Fibroblast of skin of abdomen (primary cell): ENCODE measurements at places on chromosomes 12 and 14.
A peak's percentile ranks its signal among the peaks of the same experiment; 100 is the strongest.

GRCh38 chr14:104678346-104678745 is 11.1 kb upstream of the INF2 start:
- peak; percentile 62 for DNase-seq

- DNase-seq, result peak; percentile 3
Observed at GRCh38 chr12:30533558-30534265, 162.0 kb downstream of the IPO8 start.

GRCh38 chr12:62438098-62438692 is 28.4 kb upstream of the MON2 start:
- DNase-seq, result peak; percentile 54

GRCh38 chr12:42496886-42497285 is 92.7 kb downstream of the PRICKLE1 start:
- no peak for DNase-seq

DNA sequence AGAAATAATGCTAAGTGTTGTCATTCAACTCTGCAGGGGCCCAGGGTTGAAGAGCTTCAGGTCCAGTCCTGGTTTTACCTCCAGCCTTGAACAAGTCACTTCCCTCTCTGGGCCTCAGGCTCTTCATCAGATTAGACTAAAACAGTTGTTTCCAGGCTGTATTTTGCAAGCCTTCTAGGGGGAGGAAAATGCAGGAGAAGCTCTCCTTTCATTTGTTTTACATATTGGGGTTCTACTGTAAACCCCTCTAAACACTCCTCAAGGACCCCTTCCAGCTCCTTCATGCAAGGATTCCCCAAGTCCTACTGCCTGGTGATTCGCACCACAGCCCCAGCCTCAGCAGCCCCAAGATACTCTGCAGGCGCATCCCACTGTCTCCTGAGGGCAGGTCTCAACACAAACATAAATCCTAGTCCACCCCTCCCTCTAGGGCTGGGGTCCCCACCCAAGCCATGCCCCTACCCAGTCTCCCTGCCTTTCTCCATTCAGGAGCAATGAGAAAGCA is 2.7 kb downstream of the SDR9C7 start:
- DNase-seq, result peak; percentile 51

- DNase-seq, result peak; percentile 44
Observed at GRCh38 chr14:89724628-89724960, 229.9 kb downstream of the EFCAB11 start.

- DNase-seq, result no peak
Observed at GRCh38 chr14:102496958-102497744, 12.4 kb downstream of the ANKRD9 start.

GRCh38 chr12:32303174-32303549 is 96.2 kb upstream of the FGD4 start:
- DNase-seq, result peak; percentile 49

DNA sequence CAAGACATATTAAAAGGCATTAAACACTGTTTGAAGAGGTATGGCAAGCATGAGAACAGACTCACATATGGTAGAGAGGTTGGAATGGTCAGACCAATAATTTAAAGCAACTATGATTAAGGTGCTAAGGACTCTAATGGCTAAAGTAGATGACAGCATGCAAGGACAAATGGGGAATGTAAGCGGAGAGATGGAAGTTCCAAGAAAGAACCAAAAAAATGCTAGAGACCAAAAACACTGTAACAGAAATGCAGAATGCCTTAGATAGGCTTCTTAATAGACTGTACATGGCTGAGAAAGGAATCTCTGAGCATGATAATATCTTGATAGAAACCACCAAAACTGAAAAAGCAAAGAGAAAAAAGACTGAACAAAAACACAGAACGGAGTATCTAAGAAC is 77.4 kb downstream of the RIN3 start:
- DNase-seq, result no peak

GRCh38 chr12:114662512-114663177 is 21.3 kb downstream of the TBX3 start:
- DNase-seq, result peak; percentile 91

GRCh38 chr12:111384596-111384995 is 15.7 kb upstream of the PHETA1 start:
- DNase-seq, result no peak

GRCh38 chr12:65948320-65949008 is 124.2 kb downstream of the HMGA2 start:
- peak; percentile 97 for DNase-seq

DNA sequence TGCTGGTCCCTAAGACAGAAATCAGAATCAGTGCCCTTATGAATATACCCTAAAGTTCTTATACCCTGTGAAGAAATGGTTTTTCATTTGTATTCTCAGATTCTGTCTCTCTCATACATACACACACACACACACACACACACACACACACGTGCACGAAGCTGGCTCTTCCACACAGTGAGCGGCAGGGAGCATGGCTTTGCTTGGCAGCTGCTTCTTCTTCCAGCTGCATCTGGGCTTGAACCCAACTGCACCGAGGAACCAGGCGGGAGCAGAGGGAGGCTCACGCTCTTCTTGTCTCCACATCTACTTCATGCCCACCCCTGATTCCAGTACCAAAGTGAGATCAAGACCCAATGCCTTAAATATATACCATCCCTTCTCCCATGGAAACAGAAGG is 19.4 kb downstream of the GRIN2B start:
- DNase-seq, result no peak

DNA sequence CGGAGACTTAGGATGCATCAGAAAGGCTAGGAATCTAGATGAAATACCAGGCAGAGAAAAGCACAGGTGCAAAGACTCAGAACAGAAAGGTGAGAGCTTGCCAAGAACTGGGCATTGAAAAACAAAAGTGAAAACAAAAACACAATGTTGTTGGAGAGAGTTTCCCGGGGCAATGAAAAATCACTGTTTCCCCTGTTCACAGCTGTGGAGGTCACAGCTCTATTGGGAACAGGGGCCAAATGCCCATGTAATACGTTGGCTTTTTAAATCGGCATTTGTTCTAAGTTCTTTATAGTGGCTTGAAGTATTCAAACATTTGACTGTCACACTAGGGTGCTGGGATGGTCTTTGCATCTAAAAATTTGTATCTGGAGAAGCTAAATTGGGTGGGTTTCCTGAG is 108.3 kb downstream of the SLC15A4 start:
- DNase-seq, result no peak

DNA sequence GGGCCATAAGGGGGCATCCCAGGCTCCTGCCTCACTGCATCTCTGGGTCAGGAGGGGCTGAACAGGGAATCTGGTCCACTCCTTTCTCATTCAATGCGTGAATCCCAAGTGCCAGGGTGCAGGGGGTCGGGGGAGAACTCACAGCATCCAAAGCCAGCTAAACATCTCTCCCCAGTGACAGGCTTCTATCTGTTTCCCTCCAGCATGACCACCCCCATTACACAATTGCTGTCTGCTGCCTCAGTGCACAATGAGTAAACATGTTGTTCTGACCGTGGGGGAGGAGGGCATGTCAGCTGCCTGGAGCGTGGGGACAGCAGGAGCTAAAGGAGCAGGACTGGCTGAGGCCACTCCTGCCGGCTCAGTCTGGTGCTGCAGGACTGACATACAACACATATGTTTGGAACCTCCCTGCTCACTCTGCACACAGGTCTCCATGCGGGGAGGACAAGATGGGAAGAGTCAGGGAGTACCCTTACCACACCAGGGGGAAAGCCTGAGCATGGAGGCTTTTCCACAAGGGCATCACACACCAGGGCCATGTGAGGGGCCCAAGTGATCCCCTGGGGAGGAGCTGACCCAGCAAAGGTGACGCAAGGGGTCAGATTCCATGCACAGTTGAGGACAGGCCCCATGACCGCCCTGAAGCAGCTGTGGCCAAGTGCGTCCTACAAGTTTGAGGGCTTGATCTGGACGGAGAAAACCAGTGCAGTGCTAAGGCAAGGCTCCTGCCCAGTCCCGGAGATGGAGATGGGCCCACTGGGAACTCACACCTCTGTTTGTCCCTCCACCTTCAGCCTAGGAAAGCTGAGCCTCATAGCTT is 1.4 kb downstream of the TNS2 start:
- DNase-seq, result peak; percentile 48
